Activated naive CD4-positive, alpha-beta T cell treated with anti-CD3 and anti-CD28 coated beads, Interleukin-2, amount 50 U/mL, for 72 hours (primary cell): ENCODE measurements at places on chromosomes 16 and 17.

DNA sequence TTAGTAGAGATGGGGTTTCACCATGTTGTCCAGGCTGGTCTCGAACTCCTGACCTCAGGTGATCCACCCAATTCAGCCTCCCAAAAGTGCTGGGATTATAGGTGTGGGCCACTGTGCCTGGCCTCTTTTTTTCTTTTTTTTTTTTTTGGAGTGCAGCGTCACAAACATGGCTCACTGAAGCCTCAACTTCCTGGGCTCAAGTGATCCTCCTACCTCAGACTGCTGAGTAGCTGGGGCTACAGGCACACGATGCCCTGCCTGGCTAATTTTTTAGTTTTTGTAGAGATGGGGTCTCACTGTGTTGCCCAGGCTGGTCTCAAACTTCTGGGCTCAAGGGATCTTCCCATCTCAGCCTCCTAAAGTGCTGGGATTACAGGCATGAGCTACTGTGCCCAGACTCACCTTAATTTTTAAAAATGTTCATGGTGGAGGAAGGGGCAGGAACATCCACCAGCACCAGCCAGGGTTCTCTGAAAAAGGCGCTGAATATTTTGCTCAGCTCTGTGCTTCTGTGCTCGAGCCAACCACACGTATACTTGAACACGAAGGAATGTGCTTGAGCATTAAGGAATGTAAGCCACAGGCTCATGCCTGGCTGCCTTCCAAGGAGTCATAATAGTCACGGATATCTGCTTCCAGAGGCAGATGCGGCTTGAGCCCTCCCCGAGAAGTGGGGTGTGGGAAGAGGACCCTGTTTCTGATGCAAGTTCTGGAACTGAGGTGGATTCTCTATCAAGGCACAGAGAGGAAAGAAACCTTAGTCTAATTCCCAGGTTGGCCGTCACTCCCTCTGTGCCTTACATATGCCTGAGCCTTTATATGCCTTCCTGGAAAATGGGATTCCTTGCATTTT, 65.5 kb upstream of the CREBBP start:
- DNase-seq: no peak

GRCh38 chr17:80116276-80116920, 15.0 kb downstream of the GAA start:
- no peak for DNase-seq

DNA sequence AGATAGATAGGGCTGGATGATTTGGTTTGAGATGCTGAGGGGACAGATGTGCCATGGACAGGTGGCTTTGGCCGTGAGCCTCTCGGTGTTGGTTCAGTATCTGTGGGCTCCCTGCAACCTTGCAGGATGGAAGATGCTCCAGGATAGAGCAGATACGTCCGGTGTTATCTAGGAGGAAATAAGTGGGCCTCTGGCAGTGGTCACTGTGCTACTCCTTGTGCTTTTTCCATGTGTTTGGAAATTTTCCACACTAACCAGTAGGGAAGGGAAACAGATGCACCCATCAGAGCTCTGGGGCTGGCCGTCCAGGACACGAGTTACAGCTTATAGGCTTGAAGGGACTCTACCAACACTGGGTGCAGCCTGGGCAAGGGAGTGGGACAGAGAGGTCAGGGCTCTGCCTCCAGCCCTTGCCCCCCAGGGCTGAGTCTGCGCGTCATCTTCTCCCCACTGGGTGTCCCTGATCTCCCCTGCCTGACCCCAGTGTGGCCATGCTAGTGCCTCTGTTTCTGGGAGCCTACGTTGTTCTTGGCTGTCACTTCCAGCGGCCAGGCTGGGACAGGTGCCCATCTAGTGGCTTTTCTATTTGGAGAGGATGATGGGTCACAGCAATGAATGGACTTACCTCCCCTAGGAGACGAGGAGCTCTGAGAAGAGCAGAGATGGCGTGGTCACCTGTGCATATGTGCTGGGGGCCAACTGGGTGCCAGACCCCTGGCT, 166.9 kb downstream of the SEC14L1 start:
- DNase-seq: no peak

GRCh38 chr17:69406941-69407340, 7.6 kb upstream of the MAP2K6 start:
- DNase-seq: no peak

DNA sequence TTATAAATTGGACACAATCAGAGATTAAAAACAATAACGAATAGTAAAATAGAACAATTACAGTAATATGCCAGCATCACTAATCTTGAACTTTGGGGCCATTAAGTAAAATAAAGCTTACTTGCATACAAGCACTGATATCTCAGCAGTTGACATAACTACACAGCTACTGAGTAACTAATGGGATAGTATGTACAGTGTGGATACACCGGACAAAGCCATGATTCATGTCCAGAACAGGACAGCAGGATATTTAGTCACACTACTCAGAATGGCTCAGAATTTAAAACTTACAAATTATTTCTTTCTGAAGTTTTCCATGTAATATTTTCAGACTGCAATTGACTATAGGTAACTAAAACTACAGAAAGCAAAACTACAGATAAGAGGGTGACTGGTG, 427.5 kb downstream of the CDH13 start:
- no peak for DNase-seq

DNA sequence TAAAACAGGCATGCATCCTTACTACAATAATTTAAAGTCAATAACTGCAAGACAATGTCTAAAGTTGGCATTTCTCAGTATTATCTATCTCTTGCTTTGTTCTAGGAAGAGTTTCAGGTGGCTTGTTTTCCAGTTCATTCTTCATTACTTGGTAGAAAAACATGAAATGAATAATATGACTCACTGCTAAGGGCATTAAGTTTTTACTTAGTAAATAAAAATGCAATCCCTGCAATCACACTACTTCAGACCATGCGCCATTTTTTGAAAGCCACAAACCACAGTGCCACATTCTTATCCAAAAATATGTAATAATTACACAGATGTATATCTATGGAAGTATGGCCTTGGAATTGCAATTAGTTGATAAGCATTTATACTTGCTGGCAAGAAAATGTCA, 55.4 kb downstream of the CREBBP start:
- no peak for DNase-seq

GRCh38 chr17:10119203-10120108, 79.0 kb downstream of the GAS7 start:
- DNase-seq: no peak

- DNase-seq: no peak
Observed at GRCh38 chr17:57523926-57524632, 221.0 kb downstream of the CCDC182 start.

DNA sequence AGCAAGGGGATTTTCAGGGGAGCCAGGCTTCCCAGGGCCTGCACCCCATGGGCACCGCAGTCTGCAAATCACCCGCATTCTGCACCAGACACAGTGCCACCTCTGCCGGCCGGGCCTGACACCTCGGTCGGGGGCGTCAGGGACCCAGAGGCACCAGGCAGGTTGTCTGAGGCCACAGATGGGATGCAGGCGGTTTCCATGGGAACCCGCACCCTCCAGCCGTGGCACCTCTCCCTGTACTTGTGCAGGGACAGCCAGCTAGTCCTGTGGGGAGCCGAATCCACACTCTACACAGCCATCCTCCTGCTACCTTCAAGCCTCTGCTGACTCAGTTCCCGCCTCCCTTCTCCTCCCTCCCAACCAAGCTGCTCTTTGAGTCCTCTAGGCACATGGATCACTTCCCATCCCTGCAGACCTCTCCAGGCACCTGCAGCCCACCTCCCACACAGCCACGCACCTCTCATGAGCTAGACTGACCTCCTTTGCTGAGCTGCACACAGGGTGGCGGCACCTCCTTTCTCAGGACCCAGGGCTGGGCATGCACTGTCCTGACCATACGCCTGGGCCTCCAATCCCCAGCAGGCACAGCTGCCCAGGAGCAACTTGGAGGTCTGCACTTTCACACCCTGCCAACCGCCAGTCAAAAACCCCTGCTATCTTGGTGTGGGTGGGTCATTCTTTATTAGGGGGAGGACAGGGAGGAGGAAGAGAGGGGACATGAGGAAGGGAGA, 119.5 kb downstream of the C16orf78 start:
- no peak for DNase-seq

GRCh38 chr16:81137754-81138153, 41.6 kb upstream of the GCSH start:
- DNase-seq: no peak
